Daoy (cell line): ENCODE measurements at places on chromosomes 7 and 10. TPM values are rescaled to one million over a fixed set of nuclear protein-coding genes. Genes with fewer than 3 reads are reported as not detected.

ZNF485 gene
- total RNA-seq = 2.8 and 3.7 TPM in 2 replicates

ENO4 gene
- total RNA-seq = under 0.01 and 0.80 TPM in 2 replicates

PRKAR2B gene
- 7.7 and 12.3 TPM in 2 replicates for total RNA-seq

ASIC3 gene
- 0.12 and 1.5 TPM in 2 replicates for total RNA-seq

DOCK1 gene
- 16.4 and 19.1 TPM in 2 replicates for total RNA-seq

SEC24C gene
- 30.2 and 40.3 TPM in 2 replicates for total RNA-seq

SNX13 gene
- total RNA-seq = 49.7 and 54.5 TPM in 2 replicates

GDF10 gene
- total RNA-seq = 0.23 TPM in 1 of 2 replicates, not detected in the other

CNTNAP2 gene
- 6.2 and 6.4 TPM in 2 replicates for total RNA-seq

AOC1 gene
- total RNA-seq = 0.17 and 0.36 TPM in 2 replicates

RARRES2 gene
- 3.9 and 11.8 TPM in 2 replicates for total RNA-seq

KCNIP2 gene
- total RNA-seq = 0.40 TPM in 1 of 2 replicates, not detected in the other

MNX1 gene
- 4.4 and 6.3 TPM in 2 replicates for total RNA-seq

SLC18A2 gene
- not detected in 2 replicates for total RNA-seq

FGFR2 gene
- total RNA-seq = 1.6 and 1.9 TPM in 2 replicates

IRF5 gene
- total RNA-seq = 0.60 and 2.2 TPM in 2 replicates

FOXK1 gene
- total RNA-seq = 12.9 and 20.9 TPM in 2 replicates

PKD2L1 gene
- total RNA-seq = not detected in 2 replicates

GPR158 gene
- 2.6 and 4.6 TPM in 2 replicates for total RNA-seq

UCMA gene
- total RNA-seq = not detected in 2 replicates

IFIT3 gene
- total RNA-seq = 28.3 and 31.5 TPM in 2 replicates

RBM20 gene
- total RNA-seq = 0.06 and 9.4 TPM in 2 replicates

WDR11 gene
- 20.2 and 21.9 TPM in 2 replicates for total RNA-seq
